Activated T-helper 2 cell treated with anti-CD3 and anti-CD28 coated beads, Interferon-gamma antibody, Interleukin-2, Interleukin-4, amounts not matched to agents 10 μg/mL and 5 μg/mL and 100 μg/mL, durations not matched to agents 14 hours and 24 hours and 36 hours (primary cell): ENCODE measurements at places on chromosomes 4 and X.
A peak's percentile ranks its signal among the peaks of the same experiment; 100 is the strongest.

DNA sequence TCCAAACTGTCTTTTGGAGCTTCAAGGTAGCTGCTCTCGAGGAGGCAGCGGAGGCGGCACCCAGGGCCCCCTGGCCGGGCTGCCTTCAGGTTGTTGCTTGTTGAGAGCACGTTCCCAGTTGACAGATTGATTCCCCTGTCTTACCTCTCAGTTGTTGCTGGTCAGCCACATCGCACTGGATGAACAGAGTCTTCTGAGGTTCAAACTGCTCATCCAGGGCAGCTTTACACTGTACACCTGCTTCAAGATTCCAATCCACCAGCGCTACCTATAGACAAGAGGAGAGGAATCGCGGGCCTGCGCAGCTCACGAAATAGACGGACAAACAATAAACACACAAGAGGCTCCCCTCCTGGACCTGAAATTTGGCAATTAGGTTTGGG, 497 bp downstream of the HPGD start:
- H3K27ac ChIP-seq, result no peak overlapping the region
- H3K36me3 ChIP-seq, result no peaks in the 10 kb centered on the region
- H3K4me1 ChIP-seq, result peaks cover 12% of the 10 kb centered on the region
- peaks cover 67% of the 10 kb centered on the region for H3K27me3 ChIP-seq

GRCh38 chrX:70253377-70254062, 6.5 kb downstream of the P2RY4 start:
- H3K36me3 ChIP-seq, result no peaks in the 10 kb centered on the region
- H3K4me3 ChIP-seq, result no peak overlapping the region
- peaks cover 18% of the 10 kb centered on the region for H3K4me1 ChIP-seq
- no peak for DNase-seq

- H3K4me1 ChIP-seq, result no peaks in the 10 kb centered on the region
- H3K27me3 ChIP-seq, result no peaks in the 10 kb centered on the region
- no peaks in the 10 kb centered on the region for H3K36me3 ChIP-seq
- no peak overlapping the region for H3K27ac ChIP-seq
- DNase-seq, result no peak
- no peak overlapping the region for H3K4me3 ChIP-seq
Observed at GRCh38 chrX:99795495-99795894, 614.6 kb downstream of the PCDH19 start.

- H3K4me3 ChIP-seq, result no peak overlapping the region
- H3K36me3 ChIP-seq, result peaks cover 11% of the 10 kb centered on the region
- peaks cover 22% of the 10 kb centered on the region for H3K4me1 ChIP-seq
- H3K27me3 ChIP-seq, result no peaks in the 10 kb centered on the region
- peak overlapping the region; percentile 54 for H3K27ac ChIP-seq
Observed at GRCh38 chr4:184684491-184685189, 35.1 kb downstream of the PRIMPOL start.
